ACHN (cell line): ENCODE measurements at places on chromosomes 2 and 18.
A peak's percentile ranks its signal among the peaks of the same experiment; 100 is the strongest.

GRCh38 chr18:53795610-53796009 lies 428.9 kb downstream of the MBD2 start:
- DNase-seq = no peak

- no peak for DNase-seq
These were observed 163.2 kb upstream of the KLF7 start for GRCh38 chr2:207328944-207329386.

DNA sequence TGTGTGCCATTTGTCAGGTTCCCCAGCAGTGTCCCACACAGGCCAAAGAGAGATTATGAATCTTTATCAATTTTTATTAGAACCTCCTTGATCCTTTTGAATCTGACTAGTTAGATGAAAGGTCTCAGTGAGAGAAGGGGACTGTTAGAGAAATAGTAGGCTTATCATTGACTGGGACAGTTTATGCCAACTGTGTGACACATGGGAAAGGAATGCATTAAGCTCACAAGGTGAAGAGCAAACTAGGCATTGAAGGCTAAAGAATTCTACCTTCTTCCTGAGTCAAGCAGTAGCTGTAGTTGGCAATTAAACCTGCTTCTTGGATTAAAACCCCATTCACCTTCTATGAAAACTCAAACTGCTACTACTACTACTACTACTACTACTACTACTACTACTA lies 389.6 kb upstream of the CDH19 start:
- DNase-seq = peak; percentile 84

DNA sequence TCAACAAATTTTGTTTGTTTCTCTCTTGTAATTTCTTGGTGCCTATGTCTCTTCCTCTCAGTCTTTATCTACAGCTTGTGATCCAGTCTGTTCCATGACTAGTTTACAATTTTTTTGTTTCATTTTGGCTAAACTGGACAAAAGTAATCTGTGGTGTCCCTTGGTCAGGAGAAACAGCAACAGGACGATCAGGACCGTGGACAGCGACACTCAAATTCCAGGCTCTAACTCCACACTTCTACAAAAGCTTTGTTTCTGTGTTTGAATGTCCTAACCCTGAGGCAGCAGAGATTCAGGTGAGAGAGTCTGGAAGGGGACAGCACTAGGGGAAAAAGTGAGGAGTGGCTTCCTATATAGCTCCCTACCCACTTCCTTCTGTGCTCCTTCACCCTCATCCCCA lies 593.3 kb upstream of the FANCL start:
- DNase-seq = peak; percentile 33

DNA sequence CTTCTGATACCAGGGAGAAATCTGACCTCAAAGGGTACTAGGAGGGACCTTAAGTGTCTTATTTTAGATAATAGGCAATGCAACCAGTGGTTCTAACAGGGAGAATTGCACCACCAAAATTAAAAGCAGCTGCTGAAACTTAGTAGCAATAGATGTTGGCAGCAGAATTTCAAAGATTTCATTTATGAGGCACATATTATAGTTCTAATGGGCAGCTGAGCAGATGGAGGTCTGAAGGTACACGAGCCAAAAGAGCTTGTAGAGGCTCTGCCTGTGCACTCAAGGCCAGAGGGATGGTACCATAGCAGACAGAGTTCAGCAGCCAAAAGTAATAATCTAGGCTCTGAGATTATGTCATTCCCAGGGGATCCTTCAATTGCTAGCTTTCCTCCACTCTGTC lies 87.3 kb upstream of the NCKAP5 start:
- no peak for DNase-seq
